Activated T-helper 1 cell treated with anti-CD3 and anti-CD28 coated beads, Interleukin-2, amount 50 U/mL, for 16 hours (primary cell): ENCODE measurements at places on chromosomes 2 and 18.

DNA sequence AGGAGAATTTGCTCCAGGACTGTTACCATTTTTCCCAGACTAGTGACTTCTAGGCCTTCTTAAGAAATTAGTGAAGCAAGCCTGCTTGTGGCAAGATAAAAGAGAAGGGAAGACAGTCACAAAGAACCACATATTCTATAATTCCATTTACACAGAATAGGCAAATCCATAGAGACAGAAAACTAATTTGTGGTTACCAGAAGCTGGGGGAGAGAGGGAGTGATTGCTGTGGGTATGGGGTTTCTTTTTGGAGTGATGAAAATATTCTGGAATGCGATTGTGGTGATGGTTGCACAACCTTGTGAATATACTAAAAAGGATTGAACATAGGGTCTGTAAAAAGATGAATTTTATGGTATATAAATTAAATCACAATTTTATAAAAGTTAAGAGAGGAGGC lies 37.5 kb upstream of the SIX2 start:
- no peak for DNase-seq

- no peak for DNase-seq
Measured at GRCh38 chr2:45612285-45612684, 1.2 kb upstream of the SRBD1 start.

- DNase-seq = no peak
Measured at GRCh38 chr2:164252568-164253287, 368.6 kb downstream of the GRB14 start.

DNA sequence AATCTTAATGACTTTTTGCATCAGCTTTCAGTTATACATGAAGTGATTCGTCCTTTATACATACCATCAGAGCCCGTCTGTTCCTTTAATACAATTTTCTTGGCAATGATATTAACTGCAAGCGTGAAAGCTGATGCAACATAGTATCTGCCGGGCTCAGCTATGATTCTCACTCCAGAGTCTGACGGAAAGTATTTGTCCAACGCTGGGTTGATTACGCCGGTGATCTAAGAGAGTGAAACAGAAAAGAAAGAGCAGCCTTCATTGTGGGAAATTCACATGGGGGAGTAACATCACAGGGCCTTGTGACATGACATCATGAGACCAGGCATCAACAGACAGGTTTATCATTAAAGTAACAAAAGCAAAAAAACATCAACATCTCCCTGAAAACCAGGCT lies 6.2 kb downstream of the ODC1 start:
- no peak for DNase-seq

DNA sequence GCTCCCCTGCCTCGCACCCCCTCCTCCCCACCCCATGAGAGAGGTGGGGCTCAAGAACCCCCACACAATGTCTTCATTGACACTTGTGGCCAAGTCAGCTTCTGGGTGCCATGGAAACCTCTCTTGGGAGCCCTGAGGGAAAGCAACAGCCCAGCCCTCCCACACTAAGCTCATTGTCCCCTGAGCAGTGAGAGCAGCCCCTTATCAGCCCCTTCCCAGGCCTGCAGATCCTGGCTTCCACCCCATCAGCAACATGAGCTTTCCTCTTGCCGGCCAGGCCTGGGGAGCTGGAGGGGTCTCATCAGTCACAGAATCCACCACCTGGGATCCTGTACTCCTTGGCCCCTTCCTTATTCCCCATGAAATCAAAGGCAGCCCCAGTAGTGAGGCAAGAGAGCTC lies 107.8 kb upstream of the ST3GAL5 start:
- no peak for DNase-seq

DNA sequence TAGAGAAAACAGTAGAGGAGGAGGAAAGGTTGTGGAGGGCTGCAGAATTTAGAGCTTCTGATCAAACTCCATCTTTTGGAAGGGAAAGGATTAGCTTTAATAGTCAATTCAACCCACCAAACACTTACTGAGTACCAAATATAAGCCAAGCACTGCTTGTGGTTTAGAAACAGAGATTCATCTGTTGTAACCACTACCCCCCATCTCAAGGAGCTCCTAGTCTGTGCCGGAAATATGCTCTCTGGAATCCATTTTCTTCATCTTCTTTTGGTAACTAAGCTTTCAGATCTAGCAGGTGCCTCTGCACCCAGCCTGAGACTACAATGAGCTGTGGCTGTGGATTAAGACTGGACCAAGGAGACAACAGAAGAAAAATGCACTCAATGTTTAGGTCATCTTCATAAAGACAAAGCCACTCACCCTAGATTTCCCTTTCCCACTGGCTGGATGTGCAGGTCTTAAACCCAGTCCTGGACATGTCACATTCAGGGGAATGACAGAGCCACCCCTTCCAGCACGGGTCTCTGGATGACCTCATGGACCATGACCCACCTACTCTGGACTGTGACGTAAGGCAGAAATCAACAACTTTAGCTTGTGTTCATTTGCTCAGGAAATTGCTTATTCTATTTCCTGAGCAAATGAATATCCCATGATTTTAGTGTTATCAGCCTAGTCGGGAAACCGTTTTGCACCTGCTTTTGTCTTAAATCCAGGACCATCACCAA lies 52.9 kb downstream of the EPB41L3 start:
- DNase-seq = no peak

DNA sequence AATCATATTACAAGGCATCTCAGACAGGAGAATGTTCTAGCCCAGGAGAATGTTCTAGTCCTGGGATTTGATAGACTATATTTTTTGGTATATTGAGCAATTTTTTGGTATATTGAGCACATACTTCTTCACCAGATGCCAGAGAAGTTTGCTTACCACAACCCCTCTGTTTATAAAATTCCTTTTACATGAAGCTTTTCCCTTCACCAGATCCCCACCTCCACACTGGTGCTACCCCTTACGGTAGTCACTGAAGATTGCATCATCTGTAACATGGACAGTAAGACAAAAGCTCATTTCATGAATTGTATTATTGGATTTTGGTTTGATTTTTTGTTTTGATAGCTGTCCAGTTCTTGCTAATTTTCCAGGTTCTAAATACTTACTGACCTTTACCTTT lies 7.2 kb upstream of the HNMT start:
- no peak for DNase-seq

- DNase-seq = no peak
Measured at GRCh38 chr2:241308267-241308666, 7.2 kb downstream of the HDLBP start.

DNA sequence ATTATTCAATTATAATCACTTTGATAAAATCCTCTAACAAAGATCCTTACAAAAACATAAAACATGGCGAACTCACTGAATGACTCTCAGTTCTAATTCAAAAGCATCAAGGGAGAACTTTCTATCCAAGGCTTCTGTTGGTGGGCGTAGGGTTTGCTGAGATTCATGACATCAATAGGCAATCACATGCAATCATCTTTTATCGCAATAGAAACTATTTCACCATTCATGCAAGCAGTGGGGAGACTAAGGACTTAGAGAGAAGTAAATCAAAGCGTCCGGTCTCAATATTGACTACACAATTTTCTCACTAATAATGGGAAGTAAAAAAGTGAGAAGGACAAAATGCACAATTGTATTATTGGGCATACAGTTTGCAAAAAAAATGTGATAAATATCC lies 168.7 kb downstream of the SCG2 start:
- no peak for DNase-seq

DNA sequence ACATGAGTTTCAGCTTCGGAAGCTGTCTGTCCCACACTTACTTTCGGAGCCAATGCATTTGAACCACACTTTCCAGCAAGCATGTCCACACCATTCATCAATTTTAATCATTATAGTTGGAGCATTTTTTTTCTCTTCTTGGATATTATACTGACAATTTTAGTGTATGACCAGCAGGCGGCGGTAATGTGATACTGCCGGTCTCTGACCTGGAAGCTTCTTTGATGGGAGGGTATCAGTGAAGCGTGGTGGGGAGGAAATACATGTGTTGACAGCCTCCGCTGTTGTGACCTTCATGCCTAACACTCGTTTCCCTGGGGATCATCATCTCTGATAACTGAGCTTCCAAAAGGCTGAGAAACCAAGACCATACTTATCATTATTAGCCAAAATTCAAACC lies 231.7 kb downstream of the GBX2 start:
- no peak for DNase-seq

DNA sequence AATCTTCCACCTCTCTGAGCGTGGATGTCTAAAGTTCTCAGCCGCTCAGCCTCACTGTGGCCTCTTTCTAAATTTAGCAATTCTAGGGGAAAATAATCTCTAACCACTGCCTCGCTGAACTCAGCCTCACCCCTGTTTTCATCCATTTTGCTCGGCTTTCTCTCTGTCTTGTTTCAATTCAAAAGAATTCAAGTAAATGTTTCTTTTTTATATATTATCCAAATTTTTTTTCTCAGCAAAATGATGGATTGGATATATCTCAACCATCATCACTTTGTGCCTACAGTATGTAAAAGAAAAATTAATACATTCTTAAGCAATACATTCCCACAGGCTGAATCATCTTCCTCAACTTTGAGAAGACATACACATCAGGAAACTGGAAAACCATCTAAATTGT lies 24.0 kb upstream of the GALNT5 start:
- no peak for DNase-seq

GRCh38 chr18:34548120-34548972 lies 161.8 kb upstream of the DTNA start:
- DNase-seq = no peak

GRCh38 chr2:56177420-56178220 lies 6.2 kb upstream of the CCDC85A start:
- no peak for DNase-seq

GRCh38 chr2:106143495-106144215 lies 50.4 kb downstream of the UXS1 start:
- no peak for DNase-seq

DNA sequence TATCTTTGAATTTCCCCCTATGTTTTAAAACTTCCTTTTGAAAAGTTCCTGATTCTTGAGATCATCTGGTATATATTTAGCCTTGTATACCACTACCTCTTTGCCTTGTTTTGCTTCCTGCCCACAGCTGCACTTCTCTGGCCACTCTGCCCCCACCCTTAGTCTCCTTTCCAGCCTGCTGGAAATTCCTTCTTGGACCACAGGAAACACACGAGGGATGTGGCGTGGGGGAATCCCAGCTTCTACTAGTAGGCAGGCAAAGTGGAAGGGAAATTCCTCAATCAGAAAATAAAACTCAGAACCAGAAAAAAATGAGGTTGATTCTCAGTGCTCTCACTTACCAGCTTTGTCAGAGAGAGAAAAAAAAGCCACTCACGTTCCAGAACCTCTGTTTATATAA lies 13.4 kb downstream of the IL18RAP start:
- no peak for DNase-seq

DNA sequence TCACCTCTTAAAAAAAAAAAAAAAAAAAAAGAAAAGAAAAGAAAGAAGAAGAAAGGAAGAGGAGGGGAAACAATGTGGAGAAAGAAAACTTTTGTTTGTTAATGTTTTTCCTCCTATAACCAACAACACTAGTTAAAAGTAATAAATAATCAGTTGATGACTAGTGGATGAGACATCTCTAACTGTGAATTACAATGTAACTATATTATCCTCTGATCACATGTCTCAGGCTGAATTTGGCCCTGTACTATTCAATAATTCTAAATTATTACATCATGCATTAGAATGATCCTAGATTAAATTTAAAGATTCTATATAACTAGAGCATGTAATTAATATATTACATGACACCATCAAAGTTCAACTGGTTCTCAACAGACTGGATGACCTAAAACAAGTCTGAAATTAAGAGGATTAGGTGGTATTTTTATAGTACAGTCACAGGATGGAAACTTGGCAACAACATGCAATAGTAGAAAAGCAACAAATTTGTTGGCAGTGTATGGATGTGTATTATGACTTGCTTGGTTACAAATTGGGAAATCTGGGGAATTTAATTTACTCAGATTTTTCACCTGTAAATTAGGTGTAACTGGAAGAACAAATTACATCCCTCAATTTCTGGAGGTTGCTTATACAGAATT lies 269.3 kb upstream of the SETBP1 start:
- no peak for DNase-seq

GRCh38 chr18:72197591-72197990 lies 346.6 kb downstream of the CBLN2 start:
- no peak for DNase-seq

GRCh38 chr2:197386242-197386641 lies 48.6 kb downstream of the SF3B1 start:
- DNase-seq = no peak

DNA sequence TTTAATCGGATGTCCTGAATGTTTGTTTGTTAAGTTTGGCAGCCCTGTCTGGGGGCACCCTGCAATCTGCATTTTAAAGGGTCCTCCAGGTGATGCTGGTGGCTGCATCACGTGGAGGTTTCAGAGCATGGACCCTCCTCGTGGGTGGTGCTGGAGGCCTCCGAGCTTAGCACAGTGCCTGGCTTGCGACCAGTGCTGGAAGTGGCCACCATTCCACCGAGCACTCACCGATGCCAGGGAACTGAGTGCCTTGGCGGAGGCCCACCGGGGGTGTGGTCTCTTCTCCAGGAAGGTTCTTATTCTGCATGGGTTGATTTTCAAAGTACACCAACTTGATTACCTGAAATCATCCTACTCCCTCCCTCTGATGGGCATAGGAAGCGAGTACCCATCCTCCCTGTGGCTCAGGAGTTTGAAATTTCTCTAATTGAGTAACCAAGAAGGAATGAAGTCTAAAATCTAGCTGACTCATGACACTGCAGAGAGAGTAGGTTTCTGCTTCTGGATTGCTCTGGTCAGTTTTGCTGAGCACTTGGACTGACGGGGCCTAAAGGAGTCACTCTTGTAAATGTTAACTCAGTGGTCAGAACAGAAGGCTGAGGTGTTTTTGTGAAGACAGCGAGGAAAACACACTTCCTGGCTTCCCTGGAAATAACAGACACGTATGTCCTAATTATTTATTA lies 58.1 kb upstream of the SLC66A3 start:
- no peak for DNase-seq

DNA sequence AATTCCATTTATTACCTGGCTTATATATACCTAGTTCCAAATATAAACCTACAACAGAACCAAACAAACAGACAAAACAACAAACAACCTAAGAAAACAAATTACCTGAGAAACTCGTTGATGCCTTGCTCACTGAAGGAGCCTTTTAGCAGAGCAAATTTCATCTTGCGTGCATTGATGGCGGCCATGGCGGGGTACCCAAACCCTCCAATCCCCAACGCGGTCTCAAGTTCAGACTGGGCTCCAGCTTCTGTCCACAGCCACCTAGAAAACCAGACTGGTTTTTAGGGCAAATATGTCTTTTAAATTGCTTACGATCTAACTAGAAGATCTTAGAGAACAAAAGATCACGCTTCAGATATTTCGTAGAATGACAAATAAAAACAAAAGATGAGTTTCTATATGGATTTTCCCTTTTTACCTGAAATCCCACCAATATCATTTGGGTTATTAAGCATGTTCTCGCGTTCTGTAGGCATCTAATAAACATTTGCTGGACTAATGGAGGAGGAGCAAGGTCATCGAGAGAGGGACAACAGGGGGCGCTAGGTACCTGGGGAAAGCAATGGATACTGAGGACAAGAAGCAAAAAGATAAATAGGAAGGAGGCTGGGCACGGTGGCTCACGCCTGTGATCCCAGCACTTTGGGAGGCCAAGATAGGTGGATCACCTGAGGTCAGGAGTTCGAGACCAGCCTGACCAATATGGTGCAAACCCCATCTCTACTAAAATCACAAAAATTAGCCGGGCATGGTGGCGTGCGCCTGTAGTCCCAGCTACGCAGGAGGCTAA lies 25.2 kb downstream of the PDIA6 start:
- DNase-seq = no peak

- DNase-seq = no peak
Measured at GRCh38 chr2:240168546-240169361, 28.3 kb upstream of the OTOS start.

- DNase-seq = no peak
Measured at GRCh38 chr18:79071503-79072210, 2.5 kb downstream of the ATP9B start.
